ENCODE measurements at places on chromosomes 12 and 14.

GRCh38 chr12:57089271-57090245 lies 644 bp downstream of the NAB2 start:
- DNase-seq, result no peak

GRCh38 chr14:76844223-76844622 lies 18.0 kb downstream of the LRRC74A start:
- DNase-seq, result no peak

DNA sequence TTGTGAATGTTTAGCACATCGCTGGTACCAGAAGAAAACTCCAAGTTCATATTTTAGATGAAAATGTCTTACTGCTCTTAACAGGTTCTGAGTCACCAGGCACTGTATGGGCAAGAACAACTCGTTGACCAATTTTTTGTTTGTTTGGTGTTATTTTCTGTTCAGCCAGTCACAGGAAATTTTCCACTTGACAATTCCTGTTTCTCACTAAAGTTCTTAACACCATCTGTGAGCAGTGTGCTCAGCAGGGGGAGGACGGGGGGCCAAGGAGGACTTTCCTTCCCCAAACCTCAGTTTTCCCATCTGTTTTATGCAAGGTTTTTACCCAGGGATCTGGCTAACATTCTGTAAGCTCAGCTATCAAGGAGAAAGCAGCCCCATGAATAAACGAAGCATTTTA lies 3.0 kb downstream of the NUAK1 start:
- no peak for DNase-seq

DNA sequence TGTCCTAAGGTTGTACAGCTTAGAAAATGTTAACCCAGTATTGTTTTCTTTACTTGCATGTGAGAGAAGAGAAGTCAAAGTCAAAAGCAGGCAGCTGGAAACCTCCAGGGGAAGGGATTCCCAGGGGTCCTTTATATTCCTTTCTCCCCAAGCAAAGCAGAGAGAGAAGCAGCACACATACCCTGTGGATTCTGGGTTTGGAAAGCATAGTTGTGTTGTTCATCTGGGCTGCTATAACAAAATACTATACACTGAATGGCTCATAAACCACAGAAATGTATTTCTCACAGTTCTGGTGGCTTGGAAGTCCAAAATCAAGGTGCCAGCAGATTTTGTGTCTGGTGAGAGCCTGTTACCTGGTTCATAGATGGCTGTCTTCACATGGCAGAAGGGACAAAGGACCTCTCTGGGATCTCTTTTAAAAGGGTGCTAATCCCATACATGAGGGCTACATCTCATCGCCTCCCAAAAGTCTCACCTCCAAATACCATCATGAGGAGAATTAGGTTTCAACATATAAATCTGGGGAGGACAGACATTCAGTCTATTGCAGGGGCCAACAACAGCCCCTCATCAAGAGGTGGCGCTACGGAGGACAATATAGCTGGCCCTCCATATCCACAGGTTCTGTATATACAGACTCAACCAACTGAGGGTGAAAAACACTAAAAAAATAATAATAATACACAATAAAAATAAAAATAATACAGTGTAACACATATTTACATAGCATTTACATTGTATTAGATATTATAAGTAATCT lies 19.3 kb upstream of the PCNX1 start:
- no peak for DNase-seq

DNA sequence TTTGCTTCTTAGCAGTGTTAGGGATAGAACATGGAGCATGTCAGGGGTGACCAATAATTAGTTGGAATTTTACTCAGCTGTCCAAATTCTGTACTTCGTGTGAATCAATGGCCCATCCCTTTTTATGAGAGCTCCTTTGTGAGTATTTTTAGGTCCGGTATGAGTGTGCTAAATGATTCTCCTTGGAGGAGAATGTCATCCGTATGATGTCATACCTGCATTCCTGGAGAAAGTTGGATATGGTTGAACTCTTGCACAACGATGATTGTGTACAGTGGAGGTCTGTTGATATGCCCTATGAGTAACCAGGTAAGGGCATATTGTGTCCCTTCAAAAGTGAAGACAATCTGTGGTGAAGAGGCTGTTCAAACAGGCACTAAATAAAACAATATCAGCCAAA lies 400.8 kb downstream of the GXYLT1 start:
- no peak for DNase-seq

DNA sequence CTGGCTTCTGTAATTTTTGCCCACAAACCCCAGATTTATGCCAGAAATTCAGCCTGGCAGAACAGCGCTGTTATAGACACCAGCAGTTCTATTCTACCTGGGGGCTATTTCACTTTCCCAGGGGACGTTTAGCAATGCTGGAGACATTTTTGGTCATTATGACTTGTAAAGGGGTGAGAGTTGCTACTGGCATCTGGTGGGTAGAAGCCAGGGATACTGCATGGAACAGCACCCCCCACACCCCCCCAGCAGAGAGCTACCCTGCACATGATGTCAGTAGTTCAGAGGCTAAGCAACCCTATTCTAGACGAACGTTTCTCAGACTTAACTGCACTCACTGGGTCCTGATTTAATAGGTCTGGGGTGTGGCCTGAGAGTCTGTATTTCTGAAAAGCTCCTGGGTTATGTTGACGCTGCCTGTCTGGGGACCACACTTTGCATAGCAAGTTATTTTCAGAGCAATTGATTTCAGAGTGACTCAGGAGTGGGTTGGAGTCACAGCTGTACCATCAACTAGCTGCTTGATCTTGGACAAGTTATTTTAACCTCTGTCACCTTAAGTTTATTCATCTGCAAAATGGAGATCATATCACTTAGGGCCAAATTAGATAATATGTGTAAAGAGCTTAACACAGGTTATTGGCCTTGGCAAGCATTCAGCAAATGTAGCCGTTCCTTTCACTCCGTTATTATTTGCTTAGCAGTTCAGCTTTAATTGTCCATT lies 48.5 kb downstream of the CHST11 start:
- peak; percentile 35 for DNase-seq

DNA sequence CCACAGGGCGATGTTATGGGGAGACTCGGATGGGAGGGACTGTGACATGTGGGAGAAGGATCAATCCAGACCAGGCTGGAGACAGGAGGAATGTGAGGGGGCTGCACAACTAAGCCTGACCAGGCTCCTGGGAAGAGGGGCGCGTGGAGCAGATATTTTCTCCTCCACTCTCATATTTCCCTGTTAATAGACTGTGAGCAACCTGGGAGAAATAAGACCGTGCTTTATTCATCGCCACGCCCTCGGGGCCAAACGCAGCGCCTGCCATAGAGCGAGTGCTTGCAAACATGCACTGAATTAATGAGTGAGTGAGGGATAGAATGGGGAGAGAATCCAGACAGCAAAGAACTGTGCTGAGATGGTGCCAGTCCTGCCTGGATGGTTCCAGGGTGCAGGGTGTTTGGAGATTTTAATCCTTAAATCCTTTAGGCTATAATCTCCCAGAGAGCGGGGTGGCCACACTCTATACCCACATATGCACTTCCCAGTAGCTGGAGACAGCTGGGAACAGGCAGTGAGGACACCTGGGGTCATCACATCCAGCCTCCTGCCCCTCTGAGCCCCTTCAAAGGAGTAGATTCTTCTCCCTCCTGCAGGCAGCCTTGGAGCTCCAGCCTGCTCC lies 13.6 kb upstream of the FAIM2 start:
- no peak for DNase-seq

GRCh38 chr12:59972905-59973304 lies 377.1 kb downstream of the SLC16A7 start:
- no peak for DNase-seq

GRCh38 chr14:25833341-25834126 lies 764.3 kb downstream of the NOVA1 start:
- peak; percentile 65 for DNase-seq

DNA sequence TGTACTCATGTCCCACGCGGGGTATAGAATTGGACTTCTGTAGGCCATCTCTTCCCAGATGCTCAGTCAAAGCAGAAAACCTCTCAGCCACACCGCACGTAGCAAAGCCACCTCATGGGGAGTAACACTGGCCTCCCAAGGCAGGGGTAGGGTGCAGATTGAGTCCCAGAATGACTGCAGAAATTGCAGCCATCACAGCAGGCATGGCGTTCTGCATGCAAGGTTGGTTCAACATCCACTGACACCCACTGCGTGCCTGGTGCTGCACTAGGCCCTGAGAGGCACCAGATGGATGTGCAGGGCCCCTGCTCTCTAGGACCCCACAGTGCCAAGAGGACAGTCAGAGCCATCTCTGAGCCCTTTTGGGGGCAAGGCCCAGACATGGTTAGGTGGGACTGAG lies 39.9 kb downstream of the RAB35 start:
- no peak for DNase-seq

GRCh38 chr12:123070267-123071081 lies 80.4 kb downstream of the PITPNM2 start:
- DNase-seq, result no peak

GRCh38 chr12:70197345-70197744 lies 45.9 kb upstream of the CNOT2 start:
- no peak for DNase-seq

DNA sequence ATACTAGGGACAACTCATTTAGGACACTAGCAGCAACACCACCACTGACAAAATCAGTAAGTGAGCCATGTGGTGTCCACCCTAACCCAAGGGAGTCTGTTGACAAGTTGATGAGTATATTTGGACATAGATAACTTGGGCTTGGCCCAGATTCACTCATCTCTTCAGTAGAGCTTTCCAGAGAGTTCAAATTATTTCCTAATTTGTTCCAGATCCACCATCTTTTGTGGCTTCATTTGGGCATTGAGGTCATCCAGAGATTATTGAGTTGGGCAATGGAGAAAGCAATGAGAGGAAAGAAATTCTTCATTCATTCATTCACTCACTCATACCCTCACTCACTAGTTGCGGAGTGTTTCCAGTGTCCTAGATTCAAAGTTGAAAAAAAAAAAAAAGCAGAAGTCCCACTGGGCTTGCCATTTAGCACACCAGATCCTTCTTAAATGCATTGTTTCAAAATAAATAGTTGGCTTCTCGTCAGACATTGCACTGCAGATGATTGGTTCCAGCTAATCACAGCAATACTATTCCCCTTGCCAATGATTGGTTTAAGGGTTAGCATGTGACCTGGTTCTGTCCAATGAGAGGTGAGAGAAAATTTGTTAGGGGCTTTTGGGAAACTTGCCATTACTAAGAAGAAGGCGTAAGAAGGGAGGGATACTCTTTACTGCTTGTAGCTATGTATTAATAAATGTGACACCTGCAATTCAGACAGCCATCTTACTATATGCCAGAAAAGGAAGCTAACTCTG lies 31.8 kb upstream of the WSCD2 start:
- DNase-seq, result no peak

- DNase-seq, result no peak
Observed at GRCh38 chr14:34170882-34171281, 220.0 kb upstream of the EGLN3 start.

GRCh38 chr12:124327362-124328043 lies 32.6 kb downstream of the RFLNA start:
- DNase-seq, result no peak

DNA sequence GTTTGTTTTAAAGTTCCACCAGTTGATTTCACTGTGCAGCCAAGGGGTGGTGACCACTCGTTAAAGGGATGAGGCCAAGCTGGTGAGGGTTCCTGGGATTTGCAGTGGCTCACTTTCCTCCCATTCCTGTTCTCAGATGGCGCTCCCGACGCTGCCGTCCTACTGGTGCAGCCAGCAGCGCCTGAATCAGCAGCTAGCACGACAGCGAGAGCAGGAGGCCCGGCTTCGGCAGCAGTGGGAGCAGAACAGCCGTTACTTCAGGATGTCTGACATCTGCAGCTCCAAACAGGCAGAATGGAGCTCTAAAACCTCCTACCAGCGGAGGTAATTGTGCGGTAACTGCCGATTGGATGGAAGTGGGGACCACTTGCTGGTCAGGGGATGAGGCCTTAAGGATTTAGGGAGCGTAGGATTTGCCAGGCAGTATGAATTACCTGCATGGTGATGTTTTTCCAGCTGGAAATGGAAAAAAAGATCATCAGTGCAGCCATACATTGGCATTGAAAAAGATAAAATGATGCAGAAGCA lies 2.9 kb downstream of the TCHP start:
- DNase-seq, result no peak

GRCh38 chr14:55103005-55103640 lies 25.9 kb upstream of the LGALS3 start:
- DNase-seq, result no peak

GRCh38 chr14:89417465-89418225 lies 612 bp upstream of the FOXN3 start:
- peak; percentile 71 for DNase-seq

DNA sequence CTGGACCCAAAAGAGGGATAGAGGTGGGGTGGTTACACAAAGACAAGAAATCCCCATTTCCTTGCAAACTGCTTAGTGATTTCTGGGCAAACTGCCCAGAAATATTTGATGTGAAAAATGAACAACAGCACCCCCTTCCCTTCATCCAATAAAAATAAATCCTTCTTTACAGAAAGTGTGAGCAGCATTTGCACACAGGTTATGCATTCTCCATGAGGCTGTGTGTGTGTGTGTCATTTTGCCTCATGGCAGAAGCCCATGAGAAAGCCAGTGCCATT lies 17.2 kb upstream of the NRXN3 start:
- DNase-seq, result peak; percentile 25

DNA sequence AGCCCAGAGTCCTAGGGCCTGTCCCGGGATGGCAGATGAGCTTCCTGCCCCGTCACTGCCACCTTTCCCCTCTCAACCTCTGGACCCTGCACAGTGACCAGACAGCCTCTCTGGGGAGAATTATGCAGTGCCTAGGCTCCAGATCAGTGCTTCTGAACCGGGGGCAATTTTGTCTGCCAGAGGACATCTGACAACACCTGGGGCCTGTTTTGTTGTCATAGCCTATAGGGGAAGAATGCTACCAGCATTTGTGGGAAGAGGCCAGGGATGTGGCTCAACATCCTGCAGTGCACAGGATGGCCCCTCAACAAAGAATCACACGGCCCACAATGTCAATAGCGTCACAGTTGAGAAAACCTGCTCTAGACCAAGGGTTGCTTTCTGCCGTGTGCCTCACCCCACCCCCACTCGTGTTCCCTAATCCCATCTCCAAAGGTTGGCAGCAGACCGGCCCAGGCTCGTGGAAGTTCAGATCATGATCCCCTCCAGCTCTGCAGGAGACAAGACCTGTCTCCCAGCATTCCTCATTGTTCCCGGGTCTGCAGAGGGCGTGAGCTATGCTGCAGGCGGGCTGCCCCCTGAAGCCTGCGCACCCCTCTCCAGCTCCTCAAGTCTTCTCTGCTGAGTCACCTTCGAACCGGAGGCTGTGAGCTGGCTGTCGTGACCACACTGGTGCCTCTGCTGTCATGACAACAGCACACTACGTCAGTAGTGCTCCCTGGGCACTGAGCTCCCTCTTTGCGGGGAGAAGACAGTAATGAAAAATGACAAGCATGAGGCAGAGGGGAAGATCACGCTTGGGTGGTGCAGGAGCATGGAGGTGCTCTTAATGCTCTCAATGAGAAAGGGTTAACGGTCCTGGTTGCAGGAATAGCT lies 2.0 kb upstream of the GAPDH start:
- DNase-seq, result peak; percentile 43

- DNase-seq, result peak; percentile 32
Observed at GRCh38 chr14:74608959-74609611, 3.0 kb downstream of the LTBP2 start.

DNA sequence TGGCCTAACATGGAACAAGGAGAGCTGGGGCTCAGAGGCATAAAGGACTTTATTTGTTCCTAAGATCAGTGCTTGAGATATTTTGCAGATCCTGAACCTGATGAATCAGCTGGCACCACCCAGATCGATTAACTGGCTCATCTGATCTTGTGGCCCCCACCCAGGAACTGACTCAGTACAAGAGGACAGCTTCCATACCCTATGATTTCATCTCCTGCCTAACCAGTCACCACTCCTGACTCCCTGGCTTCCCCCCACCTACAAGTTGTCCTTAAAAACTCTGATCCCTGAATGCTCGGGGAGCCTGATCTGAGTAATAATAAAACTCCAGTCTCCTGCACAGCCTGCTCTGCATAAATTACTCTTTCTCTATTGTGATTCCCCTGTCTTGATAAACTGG lies 5.1 kb downstream of the C12orf56 start:
- DNase-seq, result no peak
